CD4-positive, CD25-positive, alpha-beta regulatory T cell (primary cell): ENCODE measurements at places on chromosomes 4 and X.

DNA sequence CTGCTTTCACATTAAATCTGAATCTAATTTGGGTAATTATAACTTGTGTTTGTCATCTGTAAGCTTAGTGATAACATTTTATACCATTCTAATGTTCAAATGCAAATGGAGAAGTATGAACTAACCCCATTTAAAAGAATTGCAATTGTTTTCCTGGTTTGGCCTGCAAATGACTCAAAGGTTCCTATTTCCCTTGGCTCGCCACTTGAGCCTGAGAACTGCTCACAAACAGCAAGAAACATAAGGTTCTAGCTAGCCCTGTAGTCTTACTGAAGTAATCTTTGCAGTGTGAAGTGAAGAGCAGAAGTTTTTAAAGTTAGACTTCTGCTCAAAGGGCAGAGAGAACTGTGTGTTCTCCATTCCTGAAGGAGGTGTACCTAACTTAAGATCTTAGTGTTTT, 27.2 kb downstream of the UPRT start:
- no peak for DNase-seq

GRCh38 chr4:119623025-119623424, 5.6 kb downstream of the PDE5A start:
- DNase-seq: no peak

DNA sequence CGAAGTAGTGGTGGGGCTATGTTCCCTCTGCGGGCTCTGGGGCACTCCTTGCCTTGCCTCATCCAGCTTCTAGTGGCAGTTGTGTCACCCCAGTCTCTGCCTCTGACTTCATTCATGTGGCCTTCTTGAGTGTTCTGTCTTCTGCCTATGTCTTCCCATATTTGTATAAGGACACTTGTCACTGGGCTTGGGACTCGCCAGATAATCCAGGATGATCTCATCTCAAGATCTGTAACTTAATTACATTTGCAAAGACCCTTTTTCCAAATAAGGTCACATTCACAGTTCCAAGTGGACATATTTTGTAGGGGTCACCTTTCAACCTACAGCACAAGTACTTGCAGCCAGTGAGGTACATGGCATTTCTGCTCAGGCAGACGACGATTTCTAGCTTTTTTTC, 30.3 kb upstream of the CLDN24 start:
- no peak for DNase-seq

DNA sequence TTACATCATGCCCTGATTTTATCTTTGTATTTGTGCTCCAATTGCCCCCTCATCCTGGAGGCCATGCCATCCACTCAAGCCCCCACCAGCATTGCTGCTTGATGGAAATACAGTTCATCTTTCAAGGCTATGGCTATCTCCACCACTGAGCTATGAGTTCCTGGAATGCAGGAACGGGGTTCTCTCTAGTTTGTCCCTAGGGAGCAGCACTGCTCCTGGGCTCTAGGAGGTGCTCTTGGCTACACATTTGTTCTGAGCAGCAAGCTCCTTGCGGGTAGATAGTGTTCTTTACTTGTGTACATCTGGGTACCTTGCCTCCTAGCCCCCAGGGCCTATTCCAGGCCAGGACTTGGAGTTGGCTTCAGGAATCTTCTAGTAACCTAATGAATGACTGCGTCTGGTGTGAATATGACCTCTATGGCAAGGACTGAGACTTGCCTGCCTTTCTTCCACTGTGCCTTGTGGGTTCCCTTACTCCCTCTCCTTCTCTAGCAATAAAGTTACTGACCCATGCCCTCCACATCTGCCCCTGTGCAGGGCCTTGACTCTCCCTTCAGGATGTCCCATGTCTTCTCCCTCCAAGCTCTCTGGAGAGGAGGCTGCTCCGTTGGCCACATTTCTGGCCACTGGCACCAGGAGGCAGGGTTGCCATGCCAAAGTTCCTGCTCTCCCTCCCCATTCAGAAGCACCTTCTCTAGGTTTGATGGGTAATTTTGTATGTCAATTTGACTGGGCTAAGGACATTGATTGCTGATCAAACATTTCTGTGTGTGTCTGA, 7.6 kb downstream of the CITED1 start:
- DNase-seq: no peak

- no peak for DNase-seq
Measured at GRCh38 chr4:62948108-62948507, 1461.1 kb downstream of the TECRL start.

DNA sequence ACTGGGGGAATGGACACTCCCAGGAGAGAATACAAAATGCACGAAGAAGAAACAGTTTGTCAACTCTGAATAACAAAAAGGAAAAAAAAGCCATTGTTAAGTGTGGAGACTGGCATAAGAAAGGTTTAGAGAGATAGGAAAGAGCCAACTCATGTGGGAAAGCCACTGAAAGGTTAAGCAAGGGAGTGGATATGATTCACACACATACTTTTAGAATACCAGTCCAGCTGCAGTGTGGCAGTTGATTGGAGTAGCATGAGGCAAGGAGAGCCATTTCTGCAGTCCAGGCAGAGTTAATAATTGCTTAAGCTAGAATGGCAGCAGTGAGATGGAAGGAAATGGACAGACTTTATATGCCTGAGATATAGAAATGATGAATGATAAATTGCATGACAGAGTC, 36.9 kb upstream of the ADAD1 start:
- DNase-seq: no peak

DNA sequence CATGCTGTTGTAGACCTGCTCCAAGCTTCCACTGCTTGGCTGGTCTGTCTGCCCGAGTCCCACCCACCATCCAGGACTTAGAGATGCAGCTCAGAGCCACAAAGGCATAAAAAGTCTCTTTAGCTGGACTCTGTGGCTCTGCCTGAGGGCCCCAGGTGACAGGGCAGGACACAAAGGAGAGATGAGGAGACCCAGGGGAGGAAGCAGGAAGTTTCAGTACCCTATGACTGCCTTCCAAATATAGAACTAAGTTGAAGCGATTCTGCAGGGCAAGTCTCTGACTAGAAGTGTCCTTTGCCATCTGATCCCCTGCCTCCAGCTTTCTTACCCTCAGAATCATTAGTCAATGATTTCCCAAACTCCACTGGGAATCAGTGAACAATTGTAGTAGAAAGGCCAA, 11.2 kb upstream of the CXCR3 start:
- DNase-seq: no peak

GRCh38 chr4:87967193-87967592, 8.3 kb upstream of the SPP1 start:
- no peak for DNase-seq

DNA sequence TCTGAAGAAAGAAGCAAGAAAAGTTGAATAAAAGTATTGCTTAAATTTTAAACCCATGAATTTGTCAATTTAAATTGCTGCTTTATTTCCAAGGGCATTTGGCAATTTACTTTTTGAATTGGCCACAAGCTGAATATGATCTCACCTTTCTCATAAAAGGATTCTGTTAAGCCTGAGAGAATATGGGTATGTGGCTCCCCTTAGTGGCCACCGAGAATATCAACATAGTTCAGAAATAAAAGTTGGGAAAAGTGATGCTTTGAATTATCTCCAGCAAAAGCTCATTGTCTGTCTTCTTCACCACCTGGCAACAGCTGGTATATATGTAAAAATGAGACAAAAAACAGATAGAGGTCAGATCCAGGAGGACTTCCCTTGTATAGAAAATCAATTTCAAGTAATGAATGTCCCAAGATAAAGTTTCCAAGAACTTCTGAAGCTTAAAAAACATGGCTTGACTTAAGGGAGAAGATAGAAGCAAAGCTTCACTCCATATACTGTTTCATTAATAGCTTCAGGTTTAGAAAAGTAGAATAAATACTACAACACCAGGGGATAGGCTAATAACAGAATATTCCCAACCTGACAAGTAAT, 290.7 kb upstream of the FAM241A start:
- DNase-seq: peak; percentile 4

GRCh38 chr4:183716302-183716701, 57.2 kb downstream of the TRAPPC11 start:
- DNase-seq: no peak

GRCh38 chrX:19094654-19095053, 27.6 kb downstream of the ADGRG2 start:
- DNase-seq: no peak

GRCh38 chr4:98305576-98305975, 44.4 kb downstream of the RAP1GDS1 start:
- no peak for DNase-seq

GRCh38 chrX:72273718-72274117, 3.3 kb downstream of the RPS4X start:
- peak; percentile 16 for DNase-seq

- DNase-seq: no peak
Measured at GRCh38 chr4:104907074-104907649, 239.5 kb upstream of the TET2 start.

DNA sequence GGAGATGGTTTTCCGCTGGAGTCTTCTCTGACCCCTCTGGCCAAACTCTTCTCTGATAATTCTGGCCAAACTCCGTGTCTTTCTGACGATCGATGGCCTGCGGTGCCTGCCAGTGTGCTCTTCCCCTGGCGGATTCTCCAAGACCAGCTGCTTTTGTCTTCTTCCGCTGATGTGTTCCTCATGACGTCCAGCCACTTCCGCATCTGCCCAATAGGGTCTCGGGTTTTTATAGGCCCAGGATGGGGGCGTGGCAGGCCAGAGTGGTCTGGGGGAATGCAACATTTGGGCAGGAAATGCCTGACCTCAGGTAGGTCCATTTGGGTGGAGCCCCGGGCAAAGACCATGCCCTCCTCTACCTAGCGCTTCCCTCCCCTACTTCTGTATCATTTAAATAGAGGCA, 1542.1 kb downstream of the STIM2 start:
- no peak for DNase-seq

GRCh38 chrX:81378560-81378959, 176.7 kb downstream of the SH3BGRL start:
- DNase-seq: no peak

DNA sequence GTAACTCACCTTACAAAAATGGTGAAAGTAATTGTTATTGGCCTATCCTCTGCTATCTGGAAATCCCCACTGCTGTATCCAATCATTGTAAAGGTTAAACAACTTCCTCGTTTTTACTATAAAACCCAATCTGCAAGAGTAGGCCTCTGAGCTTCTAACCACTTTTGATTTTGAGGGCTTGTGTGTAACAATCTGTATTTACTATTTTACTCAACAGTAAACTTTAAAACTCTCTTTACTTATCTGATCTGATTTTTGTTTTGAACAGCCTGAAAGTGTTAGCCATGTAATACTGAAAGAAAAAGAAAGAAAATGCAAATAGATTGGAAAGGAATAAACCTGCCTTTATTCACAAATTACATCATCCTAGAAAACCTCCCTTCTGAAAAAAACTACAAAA, 63.1 kb downstream of the SLC10A7 start:
- peak; percentile 63 for DNase-seq

GRCh38 chr4:40309250-40309774, 25.8 kb upstream of the CHRNA9 start:
- peak; percentile 82 for DNase-seq

GRCh38 chr4:14361084-14361483, 641.2 kb upstream of the CPEB2 start:
- no peak for DNase-seq

DNA sequence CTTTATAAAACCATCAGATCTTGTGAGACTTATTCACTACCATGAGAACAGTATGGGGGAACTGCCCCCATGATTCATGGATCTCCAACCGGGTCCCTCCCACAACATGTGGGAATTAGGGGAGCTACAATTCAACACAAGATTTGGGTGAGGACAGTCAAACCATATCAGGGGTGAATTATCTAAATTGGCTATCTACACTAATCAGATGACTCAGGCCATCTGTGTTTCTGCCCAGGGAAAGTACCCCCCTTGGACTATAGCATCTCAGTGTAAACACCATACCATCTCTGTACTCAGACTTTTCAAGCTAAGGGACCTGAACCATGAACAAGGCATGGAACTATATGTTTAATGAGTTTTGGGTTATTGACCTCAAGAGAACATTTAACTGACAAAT, 76.8 kb downstream of the LNX1 start:
- DNase-seq: no peak

DNA sequence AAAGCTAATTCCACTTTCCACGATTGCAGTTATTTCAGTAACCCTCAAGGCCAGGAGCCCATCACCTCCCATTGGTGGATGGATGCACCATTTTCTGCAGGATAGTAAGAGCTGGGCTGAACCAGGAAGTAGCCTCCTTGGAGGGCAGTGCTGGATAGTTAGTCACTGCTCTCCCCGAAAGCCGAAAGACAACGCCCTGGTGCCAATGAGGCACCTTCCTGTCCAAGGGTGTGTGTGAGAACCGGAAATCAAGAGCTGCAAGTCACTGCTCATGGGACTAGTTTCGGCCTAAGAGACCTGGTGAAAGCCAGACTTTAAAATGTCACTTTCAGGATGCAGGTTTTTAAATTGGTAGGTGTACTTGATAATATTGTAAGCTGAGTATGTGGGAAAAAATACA, 203.8 kb upstream of the HS3ST1 start:
- DNase-seq: no peak

DNA sequence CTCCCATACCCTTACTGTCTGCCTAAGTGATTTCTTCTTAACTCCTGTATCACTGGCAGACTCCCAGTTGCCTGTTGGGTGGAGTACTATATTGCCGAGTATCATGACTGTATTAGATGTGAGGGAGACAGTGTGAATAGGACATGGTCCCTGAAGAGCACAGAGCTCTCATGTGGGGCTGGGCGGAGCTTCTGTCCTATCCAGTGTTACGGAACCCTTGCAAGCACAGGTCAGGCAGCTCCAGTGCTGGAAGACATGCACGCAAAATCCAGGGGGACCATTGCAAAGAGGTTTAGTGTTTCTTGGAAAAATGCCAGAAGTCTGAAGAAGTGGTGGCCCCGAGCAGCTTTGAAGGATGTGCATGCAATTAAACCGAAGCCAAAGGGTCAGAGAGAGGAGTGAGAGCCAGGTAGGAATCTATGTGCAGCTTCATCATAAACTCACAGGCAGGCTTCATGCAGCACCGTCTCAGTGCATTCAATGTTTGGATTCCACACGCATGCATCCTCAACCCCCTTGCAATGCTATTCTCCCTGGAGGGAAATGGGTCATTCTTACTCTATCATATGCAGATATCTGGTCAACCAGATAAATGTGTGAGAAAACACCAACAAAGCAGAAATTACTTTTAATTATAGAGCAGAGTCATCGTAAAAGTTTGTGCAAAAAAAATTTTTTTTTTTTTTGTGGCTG, 49.7 kb upstream of the DHRSX start:
- DNase-seq: no peak

- DNase-seq: no peak
Measured at GRCh38 chr4:184064877-184065276, 152.8 kb downstream of the ENPP6 start.

- DNase-seq: no peak
Measured at GRCh38 chrX:80806557-80806956, 3.1 kb downstream of the BRWD3 start.

- DNase-seq: no peak
Measured at GRCh38 chr4:55503169-55503568, 43.5 kb downstream of the CLOCK start.

DNA sequence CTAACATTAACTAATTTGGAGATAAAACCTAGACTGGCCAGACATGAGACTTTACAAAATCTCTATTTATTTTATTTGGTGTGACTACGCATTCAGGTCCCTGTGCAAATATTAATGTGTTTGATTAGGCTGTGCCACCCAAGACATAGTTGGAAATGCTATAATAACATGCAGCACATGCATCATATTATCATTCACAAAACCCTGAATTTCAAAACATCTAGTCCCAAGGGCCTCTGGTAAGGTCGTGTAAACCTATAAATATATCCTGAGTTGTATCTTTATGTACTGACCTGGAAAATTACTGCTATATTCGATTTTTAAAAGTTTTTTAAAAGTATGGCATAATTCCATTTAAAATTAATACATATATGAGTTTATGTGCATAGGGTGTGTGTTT, 47.1 kb upstream of the FAT4 start:
- no peak for DNase-seq

GRCh38 chr4:81436096-81436495, 35.6 kb downstream of the RASGEF1B start:
- DNase-seq: no peak

- DNase-seq: peak; percentile 78
Measured at GRCh38 chrX:154411981-154412340, 622 bp downstream of the TAFAZZIN start.
